A549 treated with AZD2906 at 1 μM for 4 hours (cell line): ENCODE measurements at places on chromosomes 12 and 14. TPM values are rescaled to one million over a fixed set of nuclear protein-coding genes. Genes with fewer than 3 reads are reported as not detected.

Gene C1QL4
- 5.9 to 8.0 TPM (median 6.9 TPM) in 5 replicates for total RNA-seq

Gene OR4K14
- not detected in 5 replicates for total RNA-seq

Gene TAS2R8
- not detected in 5 replicates for total RNA-seq

Gene C12orf54
- total RNA-seq, result not detected in 5 replicates

Gene ACRBP
- 0.13 to 0.28 TPM (median 0.17 TPM) in 3 of 5 replicates, not detected in the others for total RNA-seq

Gene CARMIL3
- total RNA-seq, result 0.48 to 0.59 TPM (median 0.49 TPM) in 5 replicates

Gene LGALS3
- total RNA-seq, result 159 to 187 TPM (median 173 TPM) in 5 replicates

Gene GPR137C
- 0.06 to 0.15 TPM (median 0.08 TPM) in 5 replicates for total RNA-seq

Gene MMP19
- total RNA-seq, result 0.35 to 0.85 TPM (median 0.39 TPM) in 5 replicates

Gene PARPBP
- 17.7 to 23.3 TPM (median 18.6 TPM) in 5 replicates for total RNA-seq

Gene ATP2B1
- total RNA-seq, result 44.5 to 63.5 TPM (median 47.9 TPM) in 5 replicates

Gene TOMM20L
- not detected in 5 replicates for total RNA-seq

Gene TAS2R42
- total RNA-seq, result not detected in 5 replicates

Gene MYH6
- 0.08 to 0.17 TPM (median 0.10 TPM) in 5 replicates for total RNA-seq

Gene CHGA
- total RNA-seq, result 1.2 to 2.0 TPM (median 1.6 TPM) in 5 replicates

Gene JKAMP
- 60.3 to 81.5 TPM (median 62.2 TPM) in 5 replicates for total RNA-seq

Gene NGB
- total RNA-seq, result not detected in 5 replicates

Gene OLR1
- 0.71 to 1.4 TPM (median 1.3 TPM) in 5 replicates for total RNA-seq

Gene CLEC4E
- 0.16 to 0.66 TPM (median 0.22 TPM) in 5 replicates for total RNA-seq

Gene AHSA1
- 207 to 243 TPM (median 225 TPM) in 5 replicates for total RNA-seq

Gene DLGAP5
- total RNA-seq, result 23.4 to 38.3 TPM (median 27.1 TPM) in 5 replicates

Gene GPR68
- 0.24 to 0.49 TPM (median 0.38 TPM) in 5 replicates for total RNA-seq

Gene GPR135
- total RNA-seq, result 0.64 to 0.85 TPM (median 0.74 TPM) in 5 replicates

Gene BEST3
- 0.82 to 1.7 TPM (median 1.2 TPM) in 5 replicates for total RNA-seq

Gene IL22
- not detected in 5 replicates for total RNA-seq

Gene FLRT2
- total RNA-seq, result 2.7 to 3.0 TPM (median 2.8 TPM) in 5 replicates

Gene C12orf76
- 6.6 to 7.6 TPM (median 7.0 TPM) in 5 replicates for total RNA-seq

Gene SLC16A7
- 0.06 to 0.22 TPM (median 0.10 TPM) in 5 replicates for total RNA-seq

Gene CLEC14A
- not detected in 5 replicates for total RNA-seq

Gene KCNA5
- total RNA-seq, result 0.03 TPM in 1 of 5 replicates, not detected in the others

Gene DACT1
- 0.34 to 0.74 TPM (median 0.64 TPM) in 5 replicates for total RNA-seq

Gene P2RX2
- total RNA-seq, result not detected in 5 replicates

Gene RD3L
- not detected in 5 replicates for total RNA-seq

Gene RAPGEF3
- 0.52 to 0.63 TPM (median 0.55 TPM) in 5 replicates for total RNA-seq

Gene RTL1
- total RNA-seq, result 0.16 to 0.27 TPM (median 0.22 TPM) in 5 replicates

Gene PWP1
- 85.5 to 111 TPM (median 89.7 TPM) in 5 replicates for total RNA-seq

Gene HOTAIR
- total RNA-seq, result 0.06 to 0.29 TPM (median 0.12 TPM) in 5 replicates

Gene LGR5
- total RNA-seq, result 0.02 to 0.08 TPM (median 0.06 TPM) in 3 of 5 replicates, not detected in the others

Gene B4GALNT1
- total RNA-seq, result 32.6 to 47.2 TPM (median 42.2 TPM) in 5 replicates

Gene RDH5
- total RNA-seq, result 1.9 to 2.6 TPM (median 2.1 TPM) in 5 replicates

Gene MSRB3
- total RNA-seq, result 20.4 to 22.6 TPM (median 22.4 TPM) in 5 replicates

Gene TM9SF1
- 60.6 to 69.9 TPM (median 64.6 TPM) in 5 replicates for total RNA-seq

Gene PTPRR
- total RNA-seq, result 0.09 to 0.33 TPM (median 0.17 TPM) in 5 replicates

Gene MAPK1IP1L
- 99.6 to 116 TPM (median 108 TPM) in 5 replicates for total RNA-seq

Gene CPNE6
- total RNA-seq, result 0.05 to 0.12 TPM (median 0.06 TPM) in 4 of 5 replicates, not detected in the other

Gene CLEC1A
- total RNA-seq, result not detected in 5 replicates

Gene CELA1
- total RNA-seq, result not detected in 5 replicates

Gene PLEKHG3
- total RNA-seq, result 18.6 to 25.6 TPM (median 24.8 TPM) in 5 replicates

Gene SDS
- 0.49 to 1.8 TPM (median 1.6 TPM) in 5 replicates for total RNA-seq

Gene FITM1
- 0.10 to 0.13 TPM in 2 of 5 replicates, not detected in the others for total RNA-seq

Gene MYL2
- 0.84 to 1.3 TPM (median 1.1 TPM) in 5 replicates for total RNA-seq

Gene BCL11B
- total RNA-seq, result 0.23 to 0.34 TPM (median 0.26 TPM) in 5 replicates

Gene DHRS2
- 5.8 to 7.6 TPM (median 5.9 TPM) in 5 replicates for total RNA-seq
